ENCODE measurements at places on chromosomes 3 and 15.

- DNase-seq, result no peak
These were observed 630.9 kb upstream of the AGTR1 start for GRCh38 chr3:148066802-148067201.

DNA sequence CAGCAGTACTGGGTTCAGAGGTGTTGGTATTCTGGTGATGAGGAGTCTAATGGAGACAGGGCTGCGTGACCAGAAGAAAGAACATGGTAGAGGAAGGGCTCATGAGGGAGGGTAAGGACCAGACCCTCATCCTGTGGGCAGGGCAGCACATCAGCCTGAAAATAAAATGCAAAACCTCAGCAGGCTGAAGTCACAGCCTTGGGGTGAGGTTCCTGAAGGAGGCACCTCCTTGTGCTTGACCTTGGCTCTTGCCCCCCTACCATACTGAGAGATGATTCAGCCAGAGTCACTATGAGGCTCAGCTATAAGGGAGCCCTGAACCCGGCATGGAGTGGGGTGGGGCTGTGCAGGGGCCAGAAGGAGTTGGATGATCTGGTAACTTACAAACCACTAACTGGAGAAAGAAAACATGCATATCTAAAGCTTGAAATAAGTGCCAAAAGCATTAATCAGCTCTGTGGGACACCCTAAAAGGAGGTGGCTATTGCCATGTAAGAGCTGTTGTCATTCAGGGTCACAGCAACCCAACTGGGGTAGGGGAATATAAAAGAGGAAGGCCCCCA, 60.2 kb downstream of the CORO2B start:
- no peak for DNase-seq

GRCh38 chr15:43436395-43436794, 56.6 kb downstream of the TP53BP1 start:
- DNase-seq, result no peak

DNA sequence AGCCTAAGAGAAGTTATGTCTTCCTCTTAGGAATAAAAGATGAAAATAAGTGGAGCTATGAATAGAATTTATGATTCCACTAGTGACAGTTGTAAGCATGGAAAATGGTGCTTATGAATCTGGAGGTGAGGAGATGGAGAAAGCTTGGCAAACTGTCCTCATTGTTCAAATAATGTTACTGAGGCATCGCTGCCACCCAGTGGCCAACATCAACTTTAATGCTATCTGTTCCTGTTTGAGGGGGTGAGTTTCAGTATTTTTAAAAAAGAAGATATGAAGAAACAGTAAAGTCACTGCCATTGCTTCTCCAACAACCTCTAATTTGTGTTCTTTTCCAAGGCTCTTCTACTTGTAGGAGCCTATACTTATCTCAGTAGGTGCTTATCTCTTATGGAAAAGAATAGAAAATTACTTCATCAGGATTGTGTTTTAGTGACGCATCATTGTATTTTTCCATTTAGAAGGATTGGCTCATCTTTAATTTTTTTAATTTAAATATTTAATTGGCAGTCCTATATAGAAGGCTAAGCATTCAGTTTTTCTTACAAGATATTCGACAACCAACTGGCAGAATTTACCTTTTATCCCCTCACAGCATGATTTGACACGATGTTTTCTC, 260.4 kb upstream of the P2RY1 start:
- no peak for DNase-seq

DNA sequence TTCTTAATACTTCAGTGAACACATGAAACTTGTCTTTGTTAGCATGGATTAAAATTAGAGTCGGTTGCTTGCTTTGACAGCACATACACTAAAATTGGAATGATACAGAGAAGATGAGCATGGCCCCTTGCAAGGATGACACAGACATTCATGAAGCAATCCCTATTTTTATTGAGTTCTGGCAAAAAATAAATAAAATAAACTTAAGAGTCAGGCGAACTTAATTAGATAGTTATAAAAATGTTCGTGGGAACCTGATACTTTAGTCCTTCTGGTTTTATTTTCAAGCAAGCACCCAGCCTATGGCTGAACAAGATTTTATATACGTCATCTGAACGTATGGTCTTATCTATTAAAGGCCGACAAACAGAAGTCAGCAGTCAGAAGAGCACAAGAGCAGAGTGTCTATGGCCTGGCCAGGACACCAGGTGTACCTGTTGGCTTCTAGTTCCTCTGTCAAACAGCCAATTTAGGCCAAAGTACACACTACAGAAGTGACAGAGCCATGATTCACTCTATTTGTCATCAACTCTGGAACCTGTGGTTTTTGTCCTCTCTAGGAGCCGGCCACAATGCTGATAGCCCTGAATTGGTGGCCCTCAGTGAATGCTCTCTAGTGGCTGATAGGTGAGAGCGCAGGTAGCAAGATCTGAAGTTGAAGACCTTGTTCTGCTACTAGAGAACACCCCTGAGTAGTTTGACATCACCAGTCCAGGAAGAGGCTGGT, 64.3 kb downstream of the LEO1 start:
- DNase-seq, result no peak

DNA sequence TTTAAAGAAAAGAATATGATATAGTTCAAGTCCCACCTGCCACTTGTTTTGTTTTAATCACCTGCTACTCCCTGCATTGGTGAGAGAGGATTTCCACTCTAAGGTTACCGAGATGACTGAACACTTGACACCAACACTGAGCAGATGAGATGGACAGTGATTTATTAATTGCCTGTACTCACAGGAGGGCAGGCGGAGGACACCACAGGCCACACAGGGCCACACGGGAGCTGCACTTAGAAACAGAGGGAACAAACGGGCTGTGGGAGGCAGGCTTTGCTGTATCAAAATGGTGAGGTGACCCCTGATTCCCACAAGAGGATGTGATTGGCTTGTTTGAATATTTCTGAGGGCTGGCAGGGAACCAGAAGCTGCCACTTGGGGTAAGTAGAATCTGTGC, 10.8 kb downstream of the MINAR1 start:
- no peak for DNase-seq

DNA sequence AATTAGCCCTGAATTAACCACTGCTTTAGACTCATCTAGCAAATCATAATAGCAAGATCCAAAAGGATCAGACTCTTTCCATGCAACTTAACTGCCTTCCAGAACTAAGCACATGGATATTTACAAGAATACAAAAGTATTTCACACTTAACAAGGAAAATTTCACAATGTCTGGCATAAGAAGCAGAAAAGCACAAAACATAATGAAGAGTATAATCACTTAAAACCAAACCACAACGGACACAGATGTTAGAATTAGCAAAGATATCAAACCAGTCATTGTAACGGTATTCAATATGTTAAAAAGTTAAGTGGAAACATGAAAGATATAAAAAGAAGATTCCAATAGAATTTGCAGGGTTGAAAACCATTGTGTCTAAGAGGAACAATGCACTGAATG, 51.5 kb upstream of the COL6A6 start:
- no peak for DNase-seq

GRCh38 chr3:131794766-131795388, 239.9 kb downstream of the CPNE4 start:
- no peak for DNase-seq

- no peak for DNase-seq
These were observed 40.7 kb upstream of the LYZL4 start for GRCh38 chr3:42451116-42451515.

GRCh38 chr3:30622790-30623189, 16.4 kb downstream of the TGFBR2 start:
- DNase-seq, result no peak

GRCh38 chr3:12131351-12132090, 27.2 kb downstream of the TIMP4 start:
- no peak for DNase-seq

DNA sequence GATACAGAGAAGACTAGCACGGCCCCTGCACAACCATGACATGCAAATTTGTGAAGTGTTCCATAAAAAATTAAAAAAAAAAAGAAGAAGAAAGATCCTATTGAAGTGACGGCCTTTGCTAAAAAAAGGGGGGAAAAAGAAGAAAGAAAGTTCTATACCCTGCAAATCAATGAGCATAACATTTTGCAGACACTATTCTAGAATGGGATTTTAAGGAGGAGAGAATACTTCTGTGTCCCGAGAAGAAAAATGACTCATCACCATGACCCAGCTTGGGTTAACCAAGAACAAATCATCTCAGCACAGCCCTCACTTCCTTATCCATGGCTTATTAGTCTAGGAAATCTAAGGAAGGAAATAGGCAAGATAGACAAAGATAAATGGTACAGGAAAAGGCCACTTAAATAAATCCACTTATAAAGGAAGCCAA, 7.4 kb upstream of the SH3BP5 start:
- DNase-seq, result no peak

GRCh38 chr3:67362686-67363085, 291.7 kb downstream of the SUCLG2 start:
- DNase-seq, result no peak

DNA sequence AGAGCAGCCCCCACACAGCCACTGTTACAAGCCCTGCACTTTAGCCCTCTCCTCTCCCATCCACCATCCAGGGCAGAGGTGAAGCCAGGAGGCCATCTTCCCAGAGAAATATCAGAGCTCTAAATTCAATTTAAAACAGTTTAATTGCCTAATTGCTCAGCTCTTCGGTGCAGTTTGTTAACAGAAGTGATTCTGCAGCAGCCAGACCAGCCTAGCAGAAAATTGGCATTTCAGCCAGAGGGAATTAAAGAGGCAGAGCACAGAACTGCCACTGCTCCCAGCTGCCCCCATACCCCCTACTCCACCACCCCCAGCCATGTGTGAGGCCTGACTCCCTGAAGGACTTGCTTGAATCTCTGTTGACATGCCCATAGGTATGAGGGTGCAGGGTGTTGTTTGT, 38.5 kb downstream of the TPRA1 start:
- no peak for DNase-seq

DNA sequence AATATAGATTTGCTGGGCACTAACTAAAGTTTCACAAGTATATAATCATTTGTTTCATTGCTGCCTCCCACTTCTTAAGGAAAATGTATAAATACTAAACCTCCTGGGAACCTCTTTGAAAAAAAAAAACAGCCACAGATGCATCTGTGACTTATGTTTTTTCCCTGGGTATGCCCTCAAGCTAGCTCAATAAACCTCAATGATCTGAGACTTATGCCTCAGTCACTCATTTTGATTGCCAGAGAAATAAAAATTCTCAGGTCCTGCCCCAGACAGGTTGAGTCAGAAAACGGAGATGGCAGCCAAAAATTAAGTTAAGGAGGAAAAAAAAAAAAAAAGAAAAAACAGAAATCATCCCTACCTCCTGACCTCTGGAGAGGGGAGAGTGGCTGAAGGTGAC, 22.1 kb downstream of the ILDR1 start:
- no peak for DNase-seq

DNA sequence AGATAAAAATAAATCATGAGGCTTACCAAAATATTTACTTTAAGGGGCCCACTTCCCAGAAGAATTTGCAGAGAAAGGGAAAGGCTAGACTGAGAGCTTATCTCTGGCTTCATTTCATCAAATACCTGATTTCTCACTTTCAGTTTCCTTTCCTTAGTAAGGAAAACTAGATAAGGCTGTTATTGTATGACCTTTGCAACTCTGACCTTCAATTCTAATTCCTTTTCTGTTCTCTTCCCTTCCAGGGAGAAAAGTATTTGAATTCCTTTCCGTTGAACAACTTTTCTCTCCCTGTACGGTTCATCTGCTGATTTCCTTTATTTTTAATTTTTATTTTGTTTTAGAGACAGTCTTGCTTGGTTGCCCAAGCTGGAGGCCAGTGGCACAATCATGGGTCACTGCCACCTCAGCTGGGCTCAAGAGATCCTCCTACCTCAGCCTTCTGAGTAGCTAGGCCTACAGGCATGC, 7.1 kb upstream of the PXK start:
- DNase-seq, result no peak

Measured in anterior cingulate cortex (tissue), 58 donors.